Vagina (tissue), 2 donors: ENCODE measurements at places on chromosomes 13 and 19.

- DNase-seq: no peak
Observed at GRCh38 chr19:3175781-3176714, 2.5 kb upstream of the S1PR4 start.

- no peak for DNase-seq
Observed at GRCh38 chr19:39568604-39569003, 28.6 kb upstream of the EID2 start.

GRCh38 chr13:98216711-98217285, 39.7 kb upstream of the RNF113B start:
- DNase-seq: no peak

- no peak for DNase-seq
Observed at GRCh38 chr19:28694812-28695211, 518.1 kb downstream of the UQCRFS1 start.

GRCh38 chr13:63088226-63088625, 1672.6 kb upstream of the PCDH20 start:
- no peak for DNase-seq

DNA sequence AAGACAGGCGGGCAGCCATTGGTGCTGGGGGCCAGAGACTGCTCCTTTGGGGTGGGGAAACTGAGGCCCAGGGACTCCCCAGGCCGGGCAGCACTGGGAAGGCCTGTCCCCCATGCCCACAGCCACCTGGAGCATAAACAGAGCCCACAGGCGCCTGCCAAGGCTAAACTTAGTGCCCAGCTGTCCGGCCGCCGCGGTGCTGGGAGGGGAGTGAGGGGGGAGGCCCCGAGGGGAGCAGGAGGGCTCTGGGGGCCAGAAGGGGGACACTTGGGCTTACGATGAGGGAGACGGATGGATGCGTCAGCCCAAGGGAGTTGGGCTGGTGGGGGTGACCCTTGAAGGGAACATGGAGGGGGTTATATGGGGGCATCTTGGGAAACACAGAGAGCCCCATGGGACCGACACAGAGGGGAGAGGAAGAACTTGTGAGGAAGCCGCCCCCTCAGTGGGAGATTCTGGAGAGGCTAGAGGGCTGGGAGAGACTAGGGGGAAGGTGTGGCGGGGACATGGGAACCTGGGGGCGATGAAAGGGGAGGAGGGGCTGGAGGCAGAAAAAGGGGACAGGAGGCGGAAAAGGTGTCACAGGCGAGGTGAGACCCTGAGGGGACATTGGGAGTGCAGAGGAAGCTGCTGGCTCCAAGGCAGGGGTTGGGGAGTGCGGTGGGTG, 2.2 kb downstream of the CERS1 start:
- no peak for DNase-seq

DNA sequence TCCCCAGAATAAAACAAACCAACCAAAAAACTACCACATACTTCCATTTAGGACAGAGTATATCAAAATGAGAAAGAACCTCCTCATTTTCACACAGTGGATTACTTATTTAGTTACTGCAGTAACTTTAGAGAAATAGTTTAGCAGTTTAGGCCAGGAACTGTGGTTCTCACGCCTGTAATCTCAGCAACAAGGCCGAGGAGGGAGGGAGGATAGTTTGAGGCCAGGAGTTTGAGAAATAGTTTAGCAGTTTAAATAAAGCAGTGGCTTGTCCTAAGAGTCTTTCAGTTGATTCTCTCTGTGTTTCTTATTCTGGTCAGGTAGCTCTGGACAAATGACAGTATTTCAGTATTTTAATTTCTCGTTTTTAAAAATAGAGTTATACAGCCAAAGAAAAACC, 9.4 kb downstream of the HMGB1 start:
- DNase-seq: no peak

DNA sequence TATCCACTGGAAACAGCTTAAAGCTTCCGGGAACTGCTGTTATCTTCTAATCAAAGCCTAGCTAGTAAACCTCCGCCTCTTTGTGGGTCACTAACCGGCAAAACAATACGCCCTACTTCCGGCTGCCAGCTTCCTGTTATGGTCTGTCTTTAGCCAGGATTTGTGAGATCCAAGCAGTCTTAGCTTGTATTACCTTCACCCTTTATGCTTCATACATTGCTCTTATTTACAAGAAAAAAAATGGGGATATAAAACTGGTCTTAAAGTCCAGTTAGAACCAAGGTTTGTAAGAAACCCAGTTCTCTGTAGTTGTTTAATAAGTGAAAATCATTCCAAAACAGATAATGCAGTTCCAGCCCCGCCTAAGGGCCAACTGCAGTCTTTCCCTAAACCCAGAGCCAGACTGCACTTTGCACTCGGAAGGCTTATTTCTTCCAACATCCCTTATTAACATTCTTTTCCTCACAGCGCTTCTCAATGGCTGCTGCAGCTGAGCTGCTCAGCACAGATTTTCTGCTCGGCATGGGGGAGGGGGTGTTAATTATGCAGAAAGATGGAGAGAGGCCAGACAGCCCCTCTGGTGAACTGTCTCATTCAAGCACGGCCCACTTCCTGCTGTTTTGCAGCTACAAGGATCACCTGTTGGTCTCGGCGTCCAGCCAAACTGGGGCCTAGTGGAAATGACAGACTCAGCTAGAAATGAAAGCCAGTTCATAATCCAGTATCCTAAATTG, 368.4 kb downstream of the KLF12 start:
- no peak for DNase-seq

DNA sequence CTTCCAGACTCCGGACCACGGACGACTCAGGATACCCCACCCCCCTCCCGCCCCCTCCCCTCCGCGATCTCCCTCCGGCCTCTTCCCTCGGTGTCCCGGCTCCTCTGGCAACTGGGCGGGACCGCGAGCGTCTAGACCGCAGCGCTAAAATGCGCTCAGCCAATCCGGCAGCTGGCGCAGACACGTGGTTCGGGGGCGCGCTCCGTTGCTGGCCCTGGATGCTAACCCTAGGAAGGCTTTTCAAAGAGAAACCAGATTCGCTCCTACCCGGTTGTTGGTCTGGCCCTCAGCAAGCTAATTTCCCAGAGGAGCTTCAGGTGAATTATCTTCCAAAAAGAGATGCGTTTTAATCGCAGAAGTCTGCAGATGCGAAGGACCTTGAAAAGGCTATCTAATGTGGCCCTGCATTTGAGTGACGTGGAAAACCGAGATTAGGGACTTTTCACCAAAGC, at the start of gene DZIP1:
DZIP1 (minus strand) TSS at position 106 of the 452 bp plus-strand sequence. CDS start 2,677 bp downstream, outside the sequence.
- no peak for DNase-seq

- no peak for DNase-seq
Observed at GRCh38 chr19:31390711-31391110, 41.5 kb upstream of the TSHZ3 start.

DNA sequence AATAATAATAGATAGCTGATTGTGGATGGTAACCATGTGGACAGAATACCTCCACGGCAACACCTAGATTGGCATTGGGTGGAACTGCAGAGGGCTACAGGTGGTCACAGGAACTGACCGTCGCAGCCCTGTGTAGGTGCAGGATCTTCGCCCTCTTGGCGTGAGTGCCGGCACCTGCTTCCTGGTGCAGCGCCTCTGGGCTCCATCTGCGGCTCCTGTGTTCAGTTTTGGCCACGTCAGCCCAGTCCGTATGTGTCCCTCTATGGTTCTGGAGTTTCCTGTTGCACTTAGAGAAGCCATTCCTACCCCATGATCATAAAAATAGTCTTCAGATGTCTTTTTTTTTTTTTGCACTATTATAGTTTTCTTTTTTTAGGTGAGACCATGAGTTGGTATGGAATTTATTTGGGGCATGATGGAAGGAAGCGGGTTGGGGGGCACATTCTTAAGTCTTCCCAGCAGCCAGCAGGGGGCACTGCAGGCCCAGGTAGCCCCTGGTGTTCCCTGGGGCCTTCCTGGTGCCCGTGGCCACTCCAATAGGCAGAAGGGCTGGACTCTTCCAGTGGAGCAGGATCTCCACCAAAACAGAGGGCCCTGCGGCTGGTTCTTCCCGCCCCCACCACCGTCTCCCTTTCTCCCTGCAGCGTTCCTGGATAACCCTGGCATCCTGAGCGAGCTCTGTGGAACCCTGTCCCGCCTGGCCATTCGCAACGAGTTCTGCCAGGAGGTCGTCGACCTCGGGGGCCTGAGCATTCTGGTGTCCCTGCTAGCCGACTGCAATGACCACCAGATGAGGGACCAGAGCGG, 10.1 kb upstream of the SLC25A42 start:
- no peak for DNase-seq

- no peak for DNase-seq
Observed at GRCh38 chr19:13154911-13155471, 4.8 kb downstream of the IER2 start.

DNA sequence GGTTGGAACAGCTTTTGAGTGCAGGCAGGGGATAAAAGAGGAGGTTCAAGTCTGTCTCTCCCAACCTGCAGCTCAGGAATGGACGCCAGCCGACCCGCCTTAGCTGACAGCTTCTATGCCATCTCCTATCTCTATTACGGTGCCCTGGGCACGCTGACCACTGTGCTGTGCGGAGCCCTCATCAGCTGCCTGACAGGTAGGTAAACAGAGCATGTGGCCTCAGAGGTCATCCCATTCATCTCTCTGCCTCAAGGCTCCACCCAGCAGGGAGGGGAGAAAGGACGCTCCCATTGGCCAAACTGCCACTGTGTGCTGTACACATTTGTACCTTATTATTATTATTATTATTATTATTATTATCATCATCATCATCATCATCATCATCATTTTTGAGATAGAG, 16.5 kb downstream of the SLC5A5 start:
- no peak for DNase-seq

DNA sequence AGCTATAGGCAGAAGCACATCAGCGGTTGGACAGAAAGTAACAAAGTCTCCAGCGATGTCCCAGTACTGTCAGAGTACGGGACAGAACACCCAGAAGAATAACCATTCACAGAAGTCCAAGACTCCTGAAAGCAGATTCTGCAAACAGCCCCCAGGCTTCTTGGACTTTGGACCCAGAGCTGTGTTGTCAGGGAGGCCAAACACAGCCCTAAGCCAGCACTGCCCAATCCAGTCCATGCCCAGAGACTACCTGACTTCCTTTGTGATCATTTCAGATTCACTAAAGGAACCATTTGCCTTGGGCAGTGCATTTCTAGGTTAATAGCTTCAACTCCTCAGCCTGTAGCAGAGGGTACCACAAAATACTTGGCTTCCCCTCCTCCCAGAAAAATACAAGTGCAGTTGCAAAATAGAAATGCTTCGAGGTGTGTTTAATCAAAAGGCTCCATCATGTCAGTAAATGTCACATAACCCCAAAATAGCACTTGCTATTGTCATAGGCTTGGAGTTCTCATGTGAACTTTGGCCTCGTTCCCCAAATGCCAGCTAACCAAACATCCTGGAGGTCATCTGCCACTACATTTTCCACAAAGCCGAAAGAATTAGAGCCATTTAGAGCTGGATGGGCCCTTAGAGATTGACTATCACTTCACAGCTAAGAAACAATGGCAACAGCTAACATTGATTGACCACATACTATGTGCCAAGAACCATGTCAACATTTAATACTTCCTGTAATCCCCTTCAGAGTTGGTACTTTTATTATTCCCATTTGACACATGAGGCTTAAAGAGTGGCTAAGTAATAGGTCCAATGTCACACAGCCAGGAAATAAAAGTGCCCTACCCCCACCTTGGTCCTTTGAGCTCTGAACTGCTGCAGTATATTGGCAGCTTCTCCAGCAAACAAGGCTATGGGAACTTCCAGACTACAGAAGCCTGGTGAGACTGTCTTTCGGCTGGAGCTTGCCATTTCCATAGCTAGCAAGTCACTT, 329.9 kb downstream of the FOXO1 start:
- DNase-seq: no peak

DNA sequence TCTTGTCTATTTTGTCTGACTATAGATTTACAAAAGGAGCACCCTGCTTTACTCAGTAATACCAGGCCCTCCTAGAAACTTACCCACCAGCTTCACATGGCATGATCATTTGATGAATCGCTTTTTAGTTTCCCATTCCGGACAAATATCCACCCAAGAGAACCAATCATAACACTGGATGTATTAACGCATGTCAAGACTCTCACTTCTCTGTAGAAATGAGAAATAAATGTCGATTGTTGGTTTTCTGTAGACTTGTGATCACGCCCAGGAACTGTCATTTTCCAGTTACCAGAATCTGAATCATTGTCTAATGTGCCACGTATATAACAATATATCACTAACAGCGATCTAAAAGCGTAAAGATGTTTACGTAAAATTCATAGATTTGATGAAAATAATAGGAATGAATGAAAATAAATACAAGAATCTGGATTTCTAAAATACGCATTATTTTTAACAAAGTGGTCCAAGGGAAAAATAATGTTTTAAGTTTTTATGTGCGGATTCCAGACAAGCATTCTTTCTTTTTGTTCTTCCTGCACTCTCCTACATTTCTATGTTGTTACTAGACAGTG, 14.0 kb downstream of the CDX2 start:
- DNase-seq: no peak

DNA sequence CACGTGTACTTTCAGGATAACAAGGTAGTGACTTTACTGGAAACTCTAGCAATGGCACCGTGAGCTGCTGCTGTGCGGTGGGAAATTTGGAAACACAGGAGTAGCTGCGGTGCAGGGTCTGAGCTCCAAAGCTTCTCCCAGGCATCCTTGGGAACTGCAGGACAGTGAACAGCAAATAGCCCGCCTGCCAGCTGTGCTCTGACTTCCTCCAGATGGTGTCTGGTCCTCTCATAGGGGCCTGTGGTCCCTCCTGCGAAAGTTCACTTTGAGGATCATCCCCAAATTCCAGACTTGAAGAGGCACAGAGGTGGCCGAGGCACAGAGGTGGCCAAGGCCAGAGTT, 287.3 kb upstream of the MAB21L1 start:
- no peak for DNase-seq

GRCh38 chr13:70189981-70190380, 81.7 kb upstream of the KLHL1 start:
- DNase-seq: no peak

DNA sequence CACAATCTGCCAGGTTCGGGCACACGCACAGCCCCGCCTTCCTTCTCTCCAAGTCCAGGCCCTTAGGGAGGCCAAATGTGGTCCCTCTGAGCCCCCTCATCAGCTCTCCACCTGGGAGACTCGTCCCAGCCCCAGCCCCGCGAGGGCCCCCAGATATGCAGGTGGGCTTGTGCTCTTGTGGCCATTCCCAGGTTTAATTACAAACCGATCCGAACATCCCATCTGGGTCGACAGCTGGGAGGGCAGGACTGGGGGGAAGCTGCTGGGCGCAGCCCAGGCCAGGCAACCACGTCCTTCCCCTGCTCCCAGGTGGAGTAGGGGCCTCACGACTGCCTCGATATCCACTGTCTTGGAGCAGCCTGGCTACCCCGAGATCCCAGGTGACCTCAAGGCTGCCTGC, 7.5 kb upstream of the C2CD4C start:
- no peak for DNase-seq

- no peak for DNase-seq
Observed at GRCh38 chr13:30149248-30149647, 158.1 kb downstream of the KATNAL1 start.
